ENCODE measurements at places on chromosomes 12 and 14.
A peak's percentile ranks its signal among the peaks of the same experiment; 100 is the strongest.

DNA sequence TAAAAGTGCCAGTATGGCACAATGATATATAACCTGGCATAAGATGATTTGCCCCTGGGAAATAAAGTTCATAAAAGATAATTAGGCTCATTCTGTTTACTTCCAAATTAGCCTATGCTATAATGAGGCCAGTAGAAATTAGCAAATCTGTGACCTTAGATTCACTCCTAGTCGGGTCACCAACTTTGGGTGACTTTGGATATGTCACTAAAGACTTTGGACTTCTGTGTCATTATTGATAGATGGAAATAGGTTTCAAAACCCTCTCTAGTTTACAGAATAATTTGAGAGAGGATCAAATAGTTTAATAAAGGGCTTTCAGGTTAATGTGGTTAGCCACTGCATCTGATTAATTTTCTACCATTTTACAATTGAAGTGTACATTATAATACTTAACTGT, 1869.3 kb upstream of the FLRT2 start:
- no peak for DNase-seq

DNA sequence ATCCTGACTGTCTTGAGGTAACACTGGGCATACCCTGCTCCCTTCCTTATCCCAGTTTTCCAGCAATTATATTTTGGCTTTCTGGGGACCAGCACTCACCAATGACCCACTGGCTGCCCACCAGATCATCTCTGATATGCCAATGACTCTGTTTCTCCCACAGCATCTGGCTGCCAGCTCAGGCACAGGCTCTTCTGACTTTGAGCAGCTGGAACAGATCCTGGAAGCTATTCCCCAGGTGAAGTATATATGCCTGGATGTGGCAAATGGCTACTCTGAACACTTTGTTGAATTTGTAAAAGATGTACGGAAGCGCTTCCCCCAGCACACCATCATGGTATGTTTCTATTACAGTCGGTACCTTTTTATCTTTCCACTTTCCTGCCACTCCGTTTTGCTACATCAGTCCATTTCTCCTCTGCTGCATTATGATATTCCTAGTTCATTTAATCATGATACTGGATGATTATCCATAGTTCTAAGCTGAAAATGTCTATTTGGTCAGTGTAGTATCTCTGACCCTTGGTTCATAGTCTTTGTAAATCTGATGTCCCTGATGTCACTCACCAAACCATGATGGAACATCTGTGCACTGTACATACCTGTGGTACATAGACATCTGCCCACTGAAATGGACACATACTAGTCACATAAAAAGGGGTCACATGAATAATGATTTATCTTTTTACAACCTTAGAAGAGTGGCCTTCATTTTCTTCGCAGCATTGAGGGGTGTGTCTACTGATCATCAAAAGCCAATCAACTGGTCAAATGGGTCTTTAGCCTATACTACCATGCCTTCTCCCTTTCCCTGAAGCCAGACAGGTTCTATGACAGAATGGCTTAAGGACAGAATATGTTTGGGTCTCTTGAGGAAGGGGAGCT, 3.3 kb downstream of the GMPR2 start:
- peak; percentile 33 for DNase-seq

DNA sequence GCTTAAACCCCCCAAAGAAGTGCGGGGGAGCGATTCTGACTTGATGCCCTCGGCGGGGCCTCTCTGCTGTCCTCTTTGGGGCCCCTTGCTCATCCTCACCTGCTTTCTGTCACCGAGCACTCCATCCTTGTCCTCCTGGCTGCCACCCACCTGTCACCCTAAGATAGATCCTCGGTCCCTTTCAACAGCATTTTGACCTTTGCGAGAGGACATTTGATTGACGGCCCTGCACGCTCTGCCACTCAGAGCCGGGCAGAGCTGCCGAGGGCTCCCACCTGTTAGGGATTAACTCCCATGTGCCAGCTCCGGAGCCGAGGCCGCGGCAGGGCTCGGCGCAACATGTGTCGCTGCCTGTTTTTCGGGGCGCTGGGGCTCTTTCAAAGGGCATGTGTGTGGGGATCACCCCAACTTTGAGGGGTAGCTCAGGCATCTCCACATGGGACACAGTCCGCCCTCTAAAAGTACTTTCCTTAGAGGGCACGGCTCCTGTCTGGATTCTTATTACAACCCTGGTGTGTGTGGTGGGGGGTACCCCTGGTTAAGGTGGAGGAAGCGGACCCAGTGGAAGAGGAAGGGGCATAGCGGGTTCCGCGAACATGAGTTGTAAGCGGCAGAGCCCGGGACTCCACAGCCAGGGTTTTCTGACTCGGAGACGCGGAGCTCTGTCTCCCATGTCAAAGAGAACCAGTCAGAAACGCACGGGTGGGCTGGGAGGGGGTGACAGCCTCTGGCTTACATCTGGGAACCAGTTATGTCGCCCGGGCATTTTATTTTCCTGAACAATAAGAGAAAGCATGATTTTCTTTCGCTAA, 811 bp upstream of the MEG3 start:
- no peak for DNase-seq

GRCh38 chr12:24888813-24889212, 60.1 kb downstream of the BCAT1 start:
- DNase-seq: no peak

DNA sequence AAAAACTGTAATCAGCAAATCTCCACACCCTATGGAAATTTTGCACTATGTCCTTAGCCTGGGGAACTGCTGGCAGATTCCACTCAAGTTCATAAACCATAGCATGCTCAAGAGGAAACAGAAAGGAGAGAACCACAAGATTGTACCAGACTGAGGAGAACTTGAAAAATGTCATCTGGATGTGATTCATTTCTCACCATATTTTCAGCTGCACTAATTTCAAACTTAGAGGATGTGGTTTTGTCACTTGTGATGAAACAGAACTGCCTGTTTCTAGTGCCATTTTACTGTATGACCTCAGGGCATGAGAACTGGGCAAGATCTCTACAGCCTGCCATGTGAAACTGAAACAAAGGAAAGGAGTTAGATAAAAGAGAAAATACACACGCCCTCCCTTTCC, 1493.1 kb upstream of the FLRT2 start:
- no peak for DNase-seq

DNA sequence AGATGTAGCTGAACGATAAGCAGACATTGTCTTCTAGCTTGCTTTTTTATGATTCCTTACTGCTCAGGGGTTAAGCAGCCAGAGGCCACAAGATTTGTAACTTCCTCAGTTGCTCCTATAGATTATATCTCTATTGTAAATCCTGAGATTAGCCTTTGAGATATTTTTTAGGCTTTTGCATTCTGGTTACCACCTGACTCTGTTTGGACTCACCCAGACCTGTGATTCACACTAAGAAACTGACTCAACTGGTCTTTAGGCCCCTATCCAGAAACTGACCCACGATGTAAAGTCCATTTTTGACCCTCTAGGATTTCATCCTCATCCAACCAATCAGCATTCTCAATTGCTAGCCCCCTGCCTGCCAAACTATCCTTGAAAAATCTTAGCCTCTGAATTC, 194.4 kb downstream of the RASSF9 start:
- DNase-seq: no peak

- no peak for DNase-seq
Measured at GRCh38 chr14:99468836-99469592, 11.6 kb downstream of the SETD3 start.

GRCh38 chr14:94364037-94364436, 24.4 kb downstream of the SERPINA1 start:
- DNase-seq: peak; percentile 39

DNA sequence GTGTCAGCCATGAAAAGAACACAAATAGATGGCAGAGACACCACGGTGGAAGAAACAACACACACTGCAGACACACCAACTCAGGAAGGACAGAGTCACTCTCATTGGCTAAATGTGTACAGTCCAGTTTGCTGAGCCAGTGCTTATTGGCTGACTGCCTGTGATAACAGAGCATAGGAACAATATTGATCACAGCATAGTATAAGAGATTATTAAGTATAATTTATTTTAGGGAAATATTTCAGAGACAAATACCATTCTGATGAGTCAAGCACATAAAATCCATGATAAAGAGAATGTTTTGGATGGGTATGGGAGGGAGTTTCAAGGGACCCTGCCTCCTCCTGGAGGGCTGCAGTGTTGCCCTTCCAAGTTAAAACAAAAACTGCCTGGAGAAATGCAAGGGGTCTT, 50.9 kb downstream of the BTG1 start:
- no peak for DNase-seq

DNA sequence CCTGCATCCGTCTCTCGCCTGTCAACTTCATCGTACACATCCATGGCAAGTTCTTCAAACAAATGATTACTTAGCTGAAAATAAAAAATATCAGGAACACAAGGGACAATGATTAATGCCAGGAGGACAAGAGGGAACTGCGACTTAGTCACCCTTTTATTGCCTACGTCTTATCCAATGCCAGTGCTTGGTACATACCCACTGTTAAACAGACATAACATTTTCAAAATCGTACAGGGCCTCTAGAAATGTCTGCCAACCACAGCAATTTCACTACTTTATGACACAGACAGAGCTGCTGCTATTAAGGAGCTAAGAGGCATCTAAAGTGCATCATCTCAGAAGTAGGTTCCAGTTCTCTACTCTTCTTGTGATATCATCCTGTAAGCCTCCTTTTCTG, 34.6 kb downstream of the GIT2 start:
- DNase-seq: no peak

- no peak for DNase-seq
Measured at GRCh38 chr14:52106840-52107239, 38.0 kb upstream of the NID2 start.

GRCh38 chr12:227923-228845, 14.2 kb upstream of the SLC6A12 start:
- peak; percentile 29 for DNase-seq

GRCh38 chr12:125944446-125944845, 879.2 kb downstream of the AACS start:
- no peak for DNase-seq

DNA sequence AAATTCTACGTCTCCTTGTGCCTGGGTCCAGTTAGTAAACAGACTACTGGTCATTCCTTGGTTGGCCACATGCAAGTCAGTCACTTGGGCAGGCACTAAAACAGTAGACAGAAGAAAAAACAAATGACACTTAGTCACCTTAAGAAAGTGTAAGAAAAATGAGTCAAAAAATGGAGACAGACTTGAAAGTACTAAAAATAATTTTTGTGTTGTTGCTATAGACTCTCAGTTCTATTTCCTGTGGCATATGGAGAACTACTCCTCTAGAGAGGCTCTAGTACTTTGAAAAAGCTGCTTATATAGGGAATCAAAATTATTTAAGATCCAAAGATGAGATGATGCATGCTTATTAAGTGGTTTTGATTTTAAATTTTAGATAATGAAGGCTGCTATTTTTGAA, 56.0 kb downstream of the PTPRB start:
- no peak for DNase-seq

- no peak for DNase-seq
Measured at GRCh38 chr12:111991946-111992345, 21.0 kb downstream of the TMEM116 start.

- no peak for DNase-seq
Measured at GRCh38 chr14:100416921-100417860, 94.1 kb downstream of the SLC25A47 start.

DNA sequence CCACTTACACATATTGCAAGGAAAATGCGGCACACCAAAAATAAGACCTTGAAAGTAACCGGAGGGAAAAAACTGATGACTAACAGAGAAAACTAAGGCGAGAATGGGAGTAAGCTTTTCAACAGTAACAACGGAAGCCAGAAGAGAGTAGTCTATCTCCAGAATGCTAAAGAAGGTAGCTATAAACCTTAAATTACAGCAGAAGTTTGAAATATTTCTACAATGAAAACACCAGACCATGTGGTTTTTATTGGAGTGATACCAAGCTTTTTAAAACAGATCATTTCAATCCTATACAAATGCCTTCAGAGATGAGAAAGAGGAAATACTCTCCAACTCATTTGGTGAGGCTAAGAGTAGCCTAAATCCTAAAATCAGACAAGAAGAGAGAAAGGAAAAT, 209.5 kb downstream of the ANO6 start:
- no peak for DNase-seq

DNA sequence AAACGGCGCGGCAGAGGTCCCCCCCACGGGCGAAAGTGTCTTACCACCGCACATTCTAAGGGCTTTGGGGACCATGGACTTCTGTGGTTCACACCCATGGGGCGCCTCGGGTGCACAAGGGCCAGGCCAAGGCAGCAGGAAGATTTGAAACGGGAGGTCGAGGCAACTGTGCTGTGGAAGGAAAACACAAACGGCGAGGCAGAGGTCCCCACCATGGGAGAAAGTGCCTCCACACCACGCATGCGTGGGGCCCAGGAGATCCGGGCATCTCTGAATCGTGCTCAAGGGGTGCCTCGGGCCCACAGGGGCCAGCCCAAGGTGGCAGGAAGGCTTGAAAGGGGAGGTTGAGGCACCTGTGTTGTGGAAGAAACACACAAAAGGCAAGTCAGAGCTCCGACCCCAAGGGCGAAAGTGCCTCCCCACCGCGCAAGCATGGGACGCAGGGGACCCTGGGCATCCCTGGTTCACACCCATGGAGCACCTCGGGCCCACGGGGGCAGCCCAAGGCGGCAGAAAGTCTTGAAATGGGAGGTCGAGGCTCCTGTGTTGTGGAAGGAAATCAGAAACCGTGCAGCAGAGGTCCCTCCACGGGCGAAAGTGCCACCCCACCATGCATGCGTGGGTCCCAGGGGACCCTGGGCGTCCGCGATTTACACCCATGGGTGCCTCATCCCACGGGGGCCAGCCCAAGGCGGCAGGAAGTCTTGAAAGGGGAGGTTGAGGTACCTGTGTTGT, 371.0 kb downstream of the ALG10 start:
- peak; percentile 29 for DNase-seq

- no peak for DNase-seq
Measured at GRCh38 chr14:102731101-102731870, 46.0 kb upstream of the TRAF3 start.

DNA sequence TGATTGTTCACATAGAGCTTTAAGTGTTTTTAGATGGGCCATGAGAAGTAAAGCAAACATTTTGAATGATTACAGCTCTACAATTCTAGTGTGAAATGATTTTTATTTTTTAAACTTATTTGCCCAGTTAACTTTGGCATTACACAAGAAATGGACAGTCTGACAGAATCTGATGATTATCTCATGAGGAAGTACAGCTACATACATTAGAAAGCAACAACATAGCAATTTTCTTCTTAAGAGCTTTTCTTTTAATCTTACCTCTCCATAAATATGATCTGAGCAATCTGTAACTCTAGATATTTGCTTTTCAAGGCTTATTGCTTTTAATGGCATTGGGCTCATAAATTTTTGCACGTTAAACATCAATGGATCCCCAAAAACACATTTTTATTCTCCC, 26.5 kb upstream of the PPP1R12A start:
- no peak for DNase-seq

DNA sequence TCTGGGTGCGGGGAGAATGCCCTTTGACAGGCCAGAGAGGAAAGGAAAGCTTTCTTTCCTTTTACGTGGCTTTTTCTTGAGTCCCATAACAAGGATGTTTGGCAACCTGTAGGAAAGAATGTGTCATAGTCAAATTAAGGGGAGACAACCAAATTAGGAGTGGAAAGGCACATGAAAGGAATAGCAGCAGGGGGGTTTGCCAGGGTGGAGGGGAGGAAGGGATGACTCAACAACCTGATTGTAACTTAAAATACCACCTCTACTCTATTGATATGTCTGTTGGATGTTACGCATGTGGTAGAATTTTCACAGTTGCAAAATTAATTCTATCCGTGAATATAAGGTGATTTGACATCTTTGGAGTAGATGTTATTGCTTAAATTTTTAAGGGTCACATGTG, 28.5 kb upstream of the MYBPC1 start:
- no peak for DNase-seq
